Right lobe of liver (tissue), 6 donors: ENCODE measurements at places on chromosomes 5 and 9. TPM values are rescaled to one million over a fixed set of nuclear protein-coding genes. Genes with fewer than 3 reads are reported as not detected.
A peak's percentile ranks its signal among the peaks of the same experiment; 100 is the strongest.

Gene ACOT12
- 67.5 TPM for total RNA-seq

Gene GGTA1
- total RNA-seq: 0.43 TPM

Gene C6
- total RNA-seq: 417 TPM

DNA sequence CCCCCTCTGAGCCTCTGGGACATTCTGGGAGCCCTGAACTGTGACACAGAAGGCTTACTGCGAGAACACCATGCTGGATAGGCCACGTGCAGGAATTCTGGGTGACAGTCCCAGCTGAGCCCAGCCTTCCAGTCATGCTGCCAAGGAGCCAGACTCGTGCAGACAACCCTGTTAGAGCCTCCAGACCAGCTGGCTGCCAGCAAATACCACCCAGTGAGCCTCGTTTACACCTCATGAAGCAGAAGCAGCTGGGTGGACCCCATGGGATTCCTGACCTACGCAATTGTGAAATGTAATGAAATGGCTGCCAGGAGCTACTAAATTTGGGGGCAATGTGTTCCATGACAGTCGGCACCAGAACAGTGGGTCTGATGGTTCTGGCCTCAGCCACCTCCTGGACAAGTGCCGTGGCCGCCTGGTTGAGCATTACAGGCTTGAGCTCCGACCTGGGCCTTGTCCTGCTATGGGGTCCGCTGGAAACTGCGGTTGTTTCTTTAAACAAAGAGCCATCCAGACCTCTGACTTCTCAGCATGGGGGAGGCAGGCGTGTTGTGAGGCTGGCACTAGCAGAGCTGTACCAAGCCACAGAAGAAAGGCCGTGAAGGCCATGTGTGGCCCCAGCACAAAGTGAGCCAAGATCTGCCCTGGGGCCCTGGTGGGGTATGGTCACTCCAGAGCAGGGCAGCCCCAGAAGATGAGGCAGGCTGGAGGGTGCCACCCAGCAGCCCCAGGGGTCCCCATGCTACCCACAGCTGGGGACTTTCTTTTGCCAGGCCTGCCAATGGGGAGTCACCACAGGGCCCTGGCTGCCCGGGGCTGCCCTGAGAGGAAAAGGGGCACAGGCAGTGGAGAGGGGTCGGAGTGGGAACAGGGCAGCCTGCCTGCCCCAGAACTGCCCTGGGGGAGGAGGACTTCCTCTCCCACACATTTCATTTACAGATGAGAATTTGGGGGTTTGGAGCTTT lies 19.3 kb upstream of the RXRA start:
- no peak overlapping the region for H3K27ac ChIP-seq
- no peaks in the 10 kb centered on the region for H3K36me3 ChIP-seq
- H3K4me1 ChIP-seq: no peaks in the 10 kb centered on the region
- DNase-seq: peak; percentile 43

Gene PRR16
- not detected for total RNA-seq

- peaks cover 51% of the 10 kb centered on the region for H3K36me3 ChIP-seq
- no peak overlapping the region for H3K4me3 ChIP-seq
- H3K4me1 ChIP-seq: no peaks in the 10 kb centered on the region
- H3K27me3 ChIP-seq: no peaks in the 10 kb centered on the region
Observed at GRCh38 chr9:89360465-89360864, 42.2 kb downstream of the SECISBP2 start.
